PC-9 (cell line): ENCODE measurements at places on chromosomes 6 and 20. TPM values are rescaled to one million over a fixed set of nuclear protein-coding genes. Genes with fewer than 3 reads are reported as not detected.

Gene SLCO4A1
- total RNA-seq, result 14.1 and 19.3 TPM in 2 replicates

- DNase-seq, result no peak
Measured at GRCh38 chr20:57627339-57627738, 7.1 kb upstream of the ZBP1 start.

DNA sequence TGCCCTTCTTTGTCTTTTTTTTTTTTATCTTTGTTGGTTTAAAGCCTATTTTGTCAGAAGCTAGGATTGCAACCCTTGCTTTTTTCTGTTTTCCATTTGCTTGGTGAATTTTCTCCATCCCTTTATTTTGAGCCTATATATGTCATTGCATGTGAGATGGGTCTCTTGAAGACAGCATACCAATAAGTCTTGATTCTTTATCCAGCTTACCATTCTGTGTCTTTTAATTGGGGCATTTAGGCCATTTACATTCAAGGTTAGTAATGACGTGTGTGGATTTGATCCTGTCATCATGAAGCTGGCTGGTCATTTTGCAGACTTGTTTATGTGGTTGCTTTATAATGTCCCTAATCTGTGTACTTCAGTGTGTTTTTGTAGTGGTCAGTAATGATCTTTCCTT, 9.5 kb upstream of the TSPYL4 start:
- DNase-seq, result no peak

- DNase-seq, result no peak
Measured at GRCh38 chr6:160967833-160968232, 23.7 kb upstream of the MAP3K4 start.

- DNase-seq, result no peak
Measured at GRCh38 chr20:34892671-34893070, 16.3 kb downstream of the ACSS2 start.

Gene NHSL1
- 17.5 and 17.8 TPM in 2 replicates for total RNA-seq

Gene WFDC12
- total RNA-seq, result not detected in 2 replicates

DNA sequence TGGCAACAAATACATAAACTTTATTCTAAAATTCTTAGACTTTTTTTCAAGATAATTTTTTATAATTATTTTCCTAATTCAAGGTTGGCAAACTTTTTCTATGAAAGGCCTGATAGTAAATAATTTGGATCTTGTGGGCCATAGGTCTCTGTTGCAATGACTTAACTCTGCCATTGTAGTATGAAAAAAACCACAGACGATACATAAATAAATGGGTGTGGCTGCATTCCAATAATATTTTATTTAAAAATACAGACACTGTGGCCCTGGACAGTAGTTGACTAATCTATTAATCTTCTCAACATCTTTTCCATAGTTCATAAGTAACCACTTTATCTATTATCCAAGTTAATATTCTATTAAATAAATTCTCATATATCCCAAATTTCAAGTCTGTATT, 281.1 kb downstream of the SYNE1 start:
- DNase-seq, result no peak

Gene HLA-DQA1
- total RNA-seq, result not detected in 2 replicates
